ENCODE measurements at places on chromosomes 16 and 17. TPM values are rescaled to one million over a fixed set of nuclear protein-coding genes. Genes with fewer than 3 reads are reported as not detected.

GRCh38 chr16:61148930-61149329 is 887.3 kb downstream of the CDH8 start:
- no peak for DNase-seq

- DNase-seq = no peak
Measured at GRCh38 chr17:3655766-3656165, 12.6 kb downstream of the TAX1BP3 start.

PYY gene
- total RNA-seq = not detected

DNA sequence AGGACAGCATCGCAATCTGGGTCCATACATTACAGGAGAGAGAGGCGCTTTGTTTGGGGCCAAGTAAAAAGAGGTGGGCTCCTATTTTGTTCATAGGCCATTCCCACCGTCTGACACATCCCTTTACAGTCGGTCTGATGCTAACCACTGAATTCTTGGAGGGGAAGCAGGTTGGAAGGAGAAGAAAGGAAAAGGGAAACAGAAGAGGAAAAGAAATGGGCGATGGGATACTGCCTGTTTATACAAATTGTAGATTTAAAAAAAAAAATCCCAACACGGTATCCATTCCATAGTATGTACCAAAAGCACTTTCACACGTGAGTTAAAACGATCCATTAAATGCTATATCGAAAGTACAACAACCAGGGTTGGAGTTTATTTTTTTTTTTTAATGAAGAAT is 4.0 kb upstream of the ZFHX3 start:
- DNase-seq = no peak

DNA sequence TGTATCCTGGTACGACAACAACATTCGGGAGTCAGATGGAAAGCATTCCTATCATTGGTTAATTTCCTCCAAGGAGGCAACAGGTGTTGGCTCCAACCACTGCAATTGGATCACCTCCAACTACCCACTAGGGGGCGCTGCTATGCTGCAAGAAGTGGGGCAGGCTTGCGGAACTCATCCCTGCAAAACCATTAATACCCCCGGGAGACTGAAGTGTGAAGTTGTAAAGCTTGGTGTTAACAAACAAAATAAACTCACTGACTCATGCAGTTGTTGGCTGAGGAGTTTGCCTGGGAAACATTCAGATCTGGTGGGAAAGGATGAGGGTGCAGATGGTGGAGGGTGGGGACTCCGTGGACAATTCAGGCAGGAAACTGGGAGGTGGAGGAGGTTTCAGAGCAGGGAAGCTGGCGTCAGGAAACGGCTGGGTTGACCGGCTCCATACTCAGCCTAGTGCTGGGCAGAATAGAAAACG is 84.9 kb downstream of the HS3ST2 start:
- DNase-seq = no peak

CNGB1 gene
- total RNA-seq = not detected

SLC7A5 gene
- 22.8 TPM for total RNA-seq

DNA sequence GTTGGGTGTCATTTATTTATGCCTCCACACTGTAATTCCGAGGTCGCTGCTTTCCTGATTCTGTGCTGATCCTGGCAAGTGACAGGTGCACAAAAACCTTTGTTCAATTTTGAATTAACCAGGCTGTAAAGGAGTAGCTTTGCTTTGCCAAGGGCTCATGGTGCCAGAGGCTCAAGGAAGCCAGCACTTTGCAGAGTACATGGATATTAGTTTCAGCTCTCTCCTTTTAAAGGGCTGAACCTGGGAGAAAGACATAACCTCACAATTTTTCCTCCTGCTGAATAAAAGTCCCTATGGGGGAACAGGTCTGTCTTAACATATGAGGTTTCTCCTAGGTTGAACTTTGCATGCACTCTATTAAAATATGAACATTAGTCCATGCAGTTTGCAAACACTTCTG is 227.6 kb upstream of the WSB1 start:
- DNase-seq = no peak

DNA sequence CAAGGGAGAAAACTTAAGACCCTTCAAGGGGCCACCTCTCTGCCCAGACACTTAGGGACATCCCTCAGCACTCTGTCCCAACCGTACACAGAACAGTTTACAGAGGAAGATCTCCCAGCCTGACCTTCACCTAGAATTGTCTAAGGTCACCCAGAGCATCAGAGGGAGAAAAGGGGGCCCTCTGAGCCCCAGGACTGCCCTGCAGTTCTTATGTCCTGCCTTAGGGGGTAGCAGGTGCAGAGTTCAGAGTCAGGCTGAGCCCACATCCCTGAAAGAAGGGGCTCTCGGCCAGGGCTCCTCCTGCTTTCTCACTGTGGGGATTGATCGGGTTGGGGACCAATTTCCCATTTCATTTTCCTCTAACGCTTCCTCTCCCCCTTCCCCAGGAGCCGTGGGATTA is 15.4 kb downstream of the CA4 start:
- no peak for DNase-seq

- no peak for DNase-seq
Measured at GRCh38 chr17:81518113-81518784, 5.7 kb upstream of the ACTG1 start.
